ENCODE measurements at places on chromosomes 11 and 22. TPM values are rescaled to one million over a fixed set of nuclear protein-coding genes. Genes with fewer than 3 reads are reported as not detected.

- DNase-seq: no peak
Observed at GRCh38 chr11:28257761-28258160, 149.6 kb downstream of the METTL15 start.

DNA sequence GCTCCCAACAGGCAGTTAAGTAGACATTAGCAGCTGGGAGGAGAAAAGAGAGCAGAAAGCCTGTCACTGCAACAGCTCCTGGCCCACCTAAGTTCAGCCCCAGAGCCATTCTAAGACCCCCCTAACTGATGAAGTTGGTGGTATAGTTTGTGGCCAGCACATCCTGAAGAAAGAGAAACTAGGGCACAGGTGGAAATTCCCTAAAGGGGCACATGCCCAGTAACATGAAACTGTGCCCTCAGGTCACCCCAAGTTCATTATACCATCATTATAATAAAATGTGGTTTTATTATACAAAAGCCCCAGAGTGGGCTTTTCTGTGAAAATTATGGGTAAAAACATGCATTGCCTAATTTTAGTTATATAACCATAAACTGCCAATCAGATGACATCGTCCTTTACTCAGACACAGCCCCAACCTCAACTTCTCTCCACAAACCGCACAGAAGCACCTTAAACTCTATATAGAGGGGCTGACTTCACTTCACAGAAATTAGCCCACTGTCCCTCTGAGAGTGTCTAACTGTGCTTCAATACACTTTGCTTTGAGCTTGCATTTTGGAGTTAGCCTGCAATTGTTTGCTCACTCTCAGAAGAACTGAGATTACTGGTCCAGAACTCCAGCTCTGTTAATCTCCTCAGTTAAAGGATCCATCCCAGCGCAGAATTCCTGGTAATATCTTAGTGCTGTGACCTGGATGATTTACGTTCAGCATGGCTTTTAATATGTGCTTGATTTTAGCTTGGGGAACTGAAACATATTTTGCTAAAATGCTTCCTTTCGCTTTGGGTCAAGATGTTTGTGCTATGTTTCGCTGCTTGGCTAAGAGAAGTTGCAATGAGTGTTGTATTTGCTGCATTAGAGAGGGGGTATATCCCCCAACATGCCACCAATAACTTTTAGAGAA, 1.8 kb upstream of the APOL3 start:
- no peak for DNase-seq

FRMD8 gene
- 38.1 TPM for total RNA-seq

CASP12 gene
- 0.34 TPM for total RNA-seq

Data from left colon (tissue), 2 donors.